Panc1 (cell line): ENCODE measurements at places on chromosomes 12 and 14. TPM values are rescaled to one million over a fixed set of nuclear protein-coding genes. Genes with fewer than 3 reads are reported as not detected.
A peak's percentile ranks its signal among the peaks of the same experiment; 100 is the strongest.

CCDC184 gene
- 0.74 TPM for total RNA-seq

IL26 gene
- not detected for total RNA-seq

DTX1 gene
- 0.44 TPM for total RNA-seq

AKAP3 gene
- total RNA-seq = 0.26 TPM

OR4E2 gene
- not detected for total RNA-seq

APOLD1 gene
- 4.1 TPM for total RNA-seq

GRCh38 chr14:65164068-65164824 is 61.9 kb upstream of the MAX start:
- H3K27ac ChIP-seq = no peak overlapping the region
- H3K27me3 ChIP-seq = no peaks in the 10 kb centered on the region
- H3K36me3 ChIP-seq = no peaks in the 10 kb centered on the region
- no peak overlapping the region for H3K4me3 ChIP-seq

DNA sequence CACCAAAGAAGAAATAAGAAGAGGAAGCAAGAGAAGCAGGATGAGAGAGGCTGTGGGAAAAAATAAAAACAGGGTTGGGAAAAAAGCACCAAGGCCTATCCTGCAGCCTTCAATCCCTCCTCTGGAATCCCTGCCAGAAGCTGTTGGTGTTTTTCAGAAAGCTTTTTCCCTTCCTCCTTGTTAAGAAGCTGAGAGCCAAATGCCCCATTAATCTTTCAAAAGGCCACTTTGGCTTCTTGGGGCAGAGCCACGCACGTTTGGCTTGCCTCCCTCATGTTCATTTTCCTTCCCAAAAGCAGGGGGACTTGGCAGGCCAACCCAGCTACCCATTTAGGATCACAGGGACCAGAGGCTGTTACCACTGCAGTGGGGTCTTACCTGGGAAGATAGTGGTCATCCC is 365.3 kb downstream of the NUAK1 start:
- no peaks in the 10 kb centered on the region for H3K4me1 ChIP-seq
- no peaks in the 10 kb centered on the region for H3K36me3 ChIP-seq
- no peak for DNase-seq
- H3K27ac ChIP-seq = no peak overlapping the region; the same call in 1 of the 2 replicates

DNA sequence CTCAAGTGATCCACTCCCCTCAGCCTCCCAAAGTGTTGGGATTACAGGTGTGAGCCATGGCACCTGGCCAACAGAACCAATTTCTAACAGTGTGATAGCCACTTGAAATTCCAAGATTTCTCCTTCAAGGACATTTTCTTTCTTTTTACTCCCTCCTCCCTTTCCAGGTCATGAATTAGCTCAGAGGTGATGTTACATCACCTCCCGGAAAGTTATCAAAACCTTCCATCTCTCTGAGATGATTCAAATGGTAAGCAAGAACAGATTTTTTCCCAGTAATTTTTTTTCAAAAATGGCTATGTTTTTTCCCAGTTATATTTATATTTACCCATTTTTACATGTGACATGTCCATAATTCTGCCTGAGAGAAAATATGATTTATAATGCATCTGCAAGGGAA is 15.6 kb upstream of the SMAGP start:
- no peak overlapping the region for H3K27ac ChIP-seq
- no peaks in the 10 kb centered on the region for H3K4me1 ChIP-seq
- H3K36me3 ChIP-seq = no peaks in the 10 kb centered on the region
- no peak for DNase-seq
- H3K4me3 ChIP-seq = no peak overlapping the region

DNA sequence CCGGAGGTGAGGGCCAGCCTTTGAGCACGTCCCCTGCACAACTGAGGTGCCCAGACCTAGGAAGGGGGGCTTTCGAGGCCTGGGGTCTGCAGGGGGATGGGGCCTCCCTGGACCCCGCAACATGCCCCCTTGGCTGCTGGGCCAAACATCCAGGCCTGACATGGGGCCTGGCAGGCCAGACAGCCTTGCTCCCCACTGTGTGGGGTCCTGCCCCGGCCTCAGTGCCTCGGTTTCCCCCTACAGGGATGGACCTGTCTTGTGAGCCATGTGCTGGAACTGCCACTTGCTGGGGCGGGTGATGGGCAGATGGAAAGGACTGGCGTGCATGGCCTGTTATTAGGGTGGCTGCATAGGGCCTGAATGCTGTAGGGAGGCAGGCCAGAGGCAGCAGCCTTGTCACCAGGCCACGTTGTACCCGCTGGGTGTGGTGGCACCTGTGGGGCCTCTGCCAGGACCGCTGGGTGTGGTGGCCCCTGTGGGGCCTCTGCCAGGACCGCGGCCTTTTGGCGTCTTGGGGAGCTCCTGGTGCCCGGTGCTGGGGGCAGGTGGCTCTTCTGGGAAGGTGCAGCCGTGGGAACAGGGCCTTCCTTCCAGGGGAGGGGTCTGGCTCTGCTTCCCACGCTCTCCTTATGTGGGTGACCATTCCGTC is 20.4 kb downstream of the ASPG start:
- H3K36me3 ChIP-seq = no peaks in the 10 kb centered on the region
- H3K27me3 ChIP-seq = no peaks in the 10 kb centered on the region
- no peaks in the 10 kb centered on the region for H3K4me1 ChIP-seq
- no peak overlapping the region for H3K27ac ChIP-seq
- no peak for DNase-seq
- no peak overlapping the region for H3K4me3 ChIP-seq

- DNase-seq = no peak
- H3K4me3 ChIP-seq = no peak overlapping the region
- no peak overlapping the region for H3K27ac ChIP-seq
- no peaks in the 10 kb centered on the region for H3K36me3 ChIP-seq
- H3K27me3 ChIP-seq = peaks cover 10% of the 10 kb centered on the region
Observed at GRCh38 chr12:117328556-117329100, 32.8 kb downstream of the NOS1 start.

- no peak overlapping the region; the same call in 1 of the 2 replicates for H3K27ac ChIP-seq
- no peak overlapping the region for H3K4me3 ChIP-seq
- no peak for DNase-seq
- H3K4me1 ChIP-seq = peaks cover 6% of the 10 kb centered on the region
Observed at GRCh38 chr12:31737763-31738162, 8.9 kb upstream of the AMN1 start.

DNA sequence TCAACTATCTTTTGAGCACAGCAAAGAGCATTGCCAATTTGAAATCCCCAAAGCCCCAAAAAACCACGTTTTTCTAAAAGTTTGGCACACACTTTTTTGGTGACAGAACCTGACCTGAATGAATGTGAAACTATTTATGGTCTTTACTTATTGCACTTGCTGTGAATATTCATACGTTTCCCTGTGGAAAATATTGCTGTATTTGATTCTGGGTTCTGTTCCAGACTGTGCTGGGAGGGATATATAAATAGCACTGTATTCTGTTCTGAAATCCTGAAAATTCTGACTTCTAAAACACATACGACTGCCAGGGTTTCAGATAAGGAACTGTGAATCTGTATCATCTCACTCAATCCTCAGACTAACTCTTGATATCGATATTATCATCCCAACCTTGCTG is 35.1 kb downstream of the NR1H4 start:
- H3K4me1 ChIP-seq = no peaks in the 10 kb centered on the region
- no peak overlapping the region for H3K27ac ChIP-seq
- no peaks in the 10 kb centered on the region for H3K36me3 ChIP-seq
- no peak for DNase-seq

GRCh38 chr14:92724516-92725340 is 23.7 kb downstream of the LGMN start:
- no peak for DNase-seq
- no peaks in the 10 kb centered on the region for H3K4me1 ChIP-seq
- no peaks in the 10 kb centered on the region for H3K36me3 ChIP-seq
- no peaks in the 10 kb centered on the region for H3K27me3 ChIP-seq

- DNase-seq = no peak
- no peaks in the 10 kb centered on the region for H3K4me1 ChIP-seq
- no peak overlapping the region for H3K4me3 ChIP-seq
- no peaks in the 10 kb centered on the region; the same call in 1 of the 2 replicates for H3K27me3 ChIP-seq
- H3K36me3 ChIP-seq = no peaks in the 10 kb centered on the region
Observed at GRCh38 chr12:63292471-63293221, 141.6 kb upstream of the AVPR1A start.

- DNase-seq = peak; percentile 8
- H3K4me1 ChIP-seq = no peaks in the 10 kb centered on the region
- H3K27me3 ChIP-seq = no peaks in the 10 kb centered on the region
Observed at GRCh38 chr12:96811083-96811482, 96.0 kb upstream of the NEDD1 start.

GRCh38 chr12:9740106-9740750 is 7.3 kb upstream of the CLECL1 start:
- H3K36me3 ChIP-seq = no peaks in the 10 kb centered on the region
- no peak overlapping the region for H3K27ac ChIP-seq
- H3K4me1 ChIP-seq = peaks cover 4% of the 10 kb centered on the region; the same call in 1 of the 2 replicates
- DNase-seq = no peak

DNA sequence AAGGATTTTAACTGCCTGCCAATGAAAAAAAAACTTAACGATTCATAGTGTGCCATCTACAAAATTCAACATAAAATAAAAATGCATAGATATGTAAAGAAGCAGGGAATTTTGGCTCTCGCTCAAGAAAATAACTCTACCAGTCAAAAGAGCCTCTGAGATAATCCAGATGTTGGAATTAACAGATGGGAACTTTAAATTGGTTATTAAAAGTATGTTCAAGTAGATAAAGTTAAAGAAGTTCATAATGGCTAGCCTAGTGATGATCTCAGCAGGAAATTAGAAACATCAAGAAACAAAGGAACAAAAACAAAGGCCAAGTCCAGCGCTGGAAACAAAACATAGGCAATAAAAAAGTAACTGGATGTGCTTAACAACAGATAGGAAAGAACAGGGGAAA is 23.1 kb downstream of the PIK3C2G start:
- H3K4me1 ChIP-seq = no peaks in the 10 kb centered on the region
- no peak for DNase-seq
- no peaks in the 10 kb centered on the region for H3K36me3 ChIP-seq
- no peak overlapping the region for H3K4me3 ChIP-seq
